ENCODE measurements at places on chromosomes 3 and 15. TPM values are rescaled to one million over a fixed set of nuclear protein-coding genes. Genes with fewer than 3 reads are reported as not detected.

BOC gene
- 0.33 TPM for total RNA-seq

SYNPR gene
- total RNA-seq = not detected

COMMD4 gene
- 51.8 TPM for total RNA-seq

DNA sequence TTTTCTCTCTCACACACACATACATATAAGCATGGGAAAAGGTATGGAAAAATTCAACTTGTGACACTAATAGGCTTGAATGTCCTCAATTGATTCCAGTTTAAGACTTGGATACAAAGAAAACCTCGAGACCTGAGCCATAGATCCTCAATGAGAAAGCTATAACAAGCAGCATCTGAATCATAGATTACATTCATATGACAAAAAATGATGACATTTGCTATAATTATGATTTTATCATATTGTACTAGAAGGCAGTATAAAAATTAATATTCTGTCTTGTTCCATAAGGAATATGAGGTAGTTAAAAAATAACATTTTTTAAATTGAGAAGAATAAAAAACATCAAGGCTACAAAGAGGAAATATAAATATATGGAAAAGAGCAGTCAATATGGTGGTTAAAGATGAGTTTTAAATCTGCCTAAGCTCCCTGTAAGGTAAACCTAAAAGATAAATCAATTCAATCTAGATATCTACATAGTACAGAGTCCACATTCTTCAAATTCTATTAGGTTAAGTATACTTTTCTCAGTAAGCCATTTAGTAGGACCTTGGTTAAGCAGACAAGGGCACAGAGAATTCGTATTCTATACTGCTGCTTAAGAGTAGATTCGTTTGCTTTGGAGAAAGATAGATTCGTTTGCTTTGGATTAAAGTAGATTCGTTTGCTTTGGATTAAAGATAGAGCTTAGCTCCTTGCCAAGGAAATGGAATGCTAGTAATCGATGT lies 175.7 kb downstream of the STAG1 start:
- H3K27ac ChIP-seq = no peak overlapping the region
- DNase-seq = no peak
- peaks cover 31% of the 10 kb centered on the region for H3K36me3 ChIP-seq

DNA sequence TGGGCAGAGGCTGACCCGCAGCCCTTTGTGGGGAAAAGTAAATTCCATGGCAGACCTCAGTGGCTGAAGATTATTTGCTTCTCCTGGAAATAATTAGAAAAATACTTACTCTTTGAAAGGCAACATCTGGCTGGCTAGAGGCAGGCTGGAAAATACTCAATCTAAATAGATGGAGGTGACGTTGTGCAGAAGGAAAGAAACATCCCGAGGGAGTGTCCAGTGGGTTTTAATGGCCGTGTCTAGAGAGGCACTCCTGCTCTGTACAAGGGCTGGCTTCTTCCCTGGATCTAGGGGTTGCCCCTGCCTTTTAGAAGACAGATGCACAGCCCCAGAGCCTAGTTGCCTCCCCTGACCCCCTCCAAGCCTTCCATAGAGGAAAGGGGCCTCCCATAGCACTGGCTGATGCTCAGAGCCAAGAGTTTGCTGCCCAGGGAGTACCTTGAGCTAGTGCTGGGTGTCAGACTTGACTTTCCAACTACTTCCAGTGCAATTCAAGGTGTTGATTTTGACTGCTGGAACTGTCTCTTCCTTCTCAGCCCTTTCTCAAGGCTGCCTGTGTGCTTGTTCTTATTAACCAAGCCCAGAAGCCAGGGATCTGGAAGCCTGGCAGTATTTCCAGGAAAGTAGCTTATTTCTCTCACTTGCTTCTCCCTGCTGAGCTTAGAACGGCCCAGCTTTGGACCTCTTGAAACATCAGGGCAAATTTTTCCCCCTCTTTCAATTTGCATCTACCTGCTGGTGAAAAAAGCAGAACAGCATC lies 27.4 kb downstream of the CGNL1 start:
- no peaks in the 10 kb centered on the region for H3K36me3 ChIP-seq
- H3K27ac ChIP-seq = no peak overlapping the region
- no peaks in the 10 kb centered on the region for H3K4me1 ChIP-seq
- peaks cover 7% of the 10 kb centered on the region for H3K27me3 ChIP-seq
- no peak overlapping the region for H3K4me3 ChIP-seq

DNA sequence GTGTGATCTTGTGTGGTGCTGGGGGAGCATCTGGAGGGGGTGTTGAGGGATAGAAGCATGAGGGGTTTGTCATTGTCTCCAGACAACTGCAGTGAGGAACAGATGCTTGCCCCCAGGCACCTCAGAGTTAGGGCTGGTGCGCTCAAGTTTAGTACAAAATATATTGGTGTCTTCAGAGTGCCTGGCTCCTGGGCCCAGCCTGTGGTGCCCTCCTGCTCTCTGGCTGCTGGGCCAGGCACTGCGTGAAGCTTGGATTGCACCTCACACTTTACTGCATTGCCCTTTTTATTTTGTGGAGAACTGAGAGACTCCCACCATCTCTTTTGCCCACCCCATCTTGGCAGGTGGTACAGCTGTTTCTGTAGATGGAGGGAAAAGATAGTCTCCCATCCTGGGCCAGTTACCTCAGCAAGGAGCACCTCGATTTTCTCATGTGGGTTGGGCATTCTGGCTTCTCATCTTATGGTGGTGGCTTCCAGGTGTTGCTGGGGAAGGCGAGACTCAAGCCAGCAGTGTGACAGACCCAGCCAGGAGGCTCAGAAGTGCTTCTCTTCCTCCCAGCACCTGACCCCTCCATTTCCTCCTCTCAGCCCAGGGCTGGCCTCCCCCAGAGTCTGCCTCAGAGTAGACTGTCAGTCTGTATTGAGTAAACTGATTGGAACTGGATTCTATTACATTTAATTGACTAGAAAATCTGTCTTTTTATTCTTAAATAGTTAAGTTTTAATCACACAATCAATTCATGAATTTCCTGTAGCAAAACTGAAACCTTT lies 140.5 kb downstream of the DNAJB8 start:
- H3K4me1 ChIP-seq = no peaks in the 10 kb centered on the region
- H3K27ac ChIP-seq = no peak overlapping the region
- no peak overlapping the region for H3K4me3 ChIP-seq
- no peaks in the 10 kb centered on the region for H3K27me3 ChIP-seq
- DNase-seq = no peak

DUOXA1 gene
- 0.15 TPM for total RNA-seq

GHSR gene
- not detected for total RNA-seq

MYLK gene
- total RNA-seq = not detected

- no peaks in the 10 kb centered on the region for H3K27me3 ChIP-seq
- H3K36me3 ChIP-seq = peaks cover 10% of the 10 kb centered on the region
- no peak for DNase-seq
Observed at GRCh38 chr3:36918050-36918449, 26.8 kb downstream of the TRANK1 start.

PDZRN3 gene
- not detected for total RNA-seq

DNA sequence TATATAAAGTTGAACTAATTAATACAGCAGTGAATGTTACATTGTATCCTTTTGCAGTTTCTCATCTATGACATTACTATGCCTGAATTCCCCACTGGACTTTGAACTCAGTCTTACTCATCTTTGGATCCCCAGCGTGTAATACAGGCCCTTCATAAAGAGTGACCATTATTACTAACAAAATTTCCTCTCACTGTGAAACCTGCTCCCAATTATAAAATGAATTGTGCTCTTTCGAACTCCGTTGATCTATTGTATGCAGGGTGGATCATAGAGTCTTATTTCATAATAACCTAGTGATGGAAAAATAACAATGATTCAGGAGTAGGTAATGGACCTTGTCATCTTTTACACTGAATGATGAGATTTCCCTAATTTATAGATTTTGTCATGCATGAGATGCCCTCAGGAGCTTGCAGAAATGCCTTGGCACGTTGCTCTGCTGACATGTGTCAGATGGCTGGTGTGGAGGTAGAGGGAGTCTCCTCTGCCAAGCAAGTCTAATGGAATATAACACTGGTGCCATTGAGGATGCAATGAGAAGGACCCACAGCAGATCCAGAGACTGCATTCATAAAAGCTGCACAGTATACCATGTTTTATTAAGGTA lies 25.5 kb downstream of the B3GNT5 start:
- DNase-seq = no peak
- H3K27me3 ChIP-seq = peaks cover 3% of the 10 kb centered on the region
- H3K4me1 ChIP-seq = peaks cover 5% of the 10 kb centered on the region

DNA sequence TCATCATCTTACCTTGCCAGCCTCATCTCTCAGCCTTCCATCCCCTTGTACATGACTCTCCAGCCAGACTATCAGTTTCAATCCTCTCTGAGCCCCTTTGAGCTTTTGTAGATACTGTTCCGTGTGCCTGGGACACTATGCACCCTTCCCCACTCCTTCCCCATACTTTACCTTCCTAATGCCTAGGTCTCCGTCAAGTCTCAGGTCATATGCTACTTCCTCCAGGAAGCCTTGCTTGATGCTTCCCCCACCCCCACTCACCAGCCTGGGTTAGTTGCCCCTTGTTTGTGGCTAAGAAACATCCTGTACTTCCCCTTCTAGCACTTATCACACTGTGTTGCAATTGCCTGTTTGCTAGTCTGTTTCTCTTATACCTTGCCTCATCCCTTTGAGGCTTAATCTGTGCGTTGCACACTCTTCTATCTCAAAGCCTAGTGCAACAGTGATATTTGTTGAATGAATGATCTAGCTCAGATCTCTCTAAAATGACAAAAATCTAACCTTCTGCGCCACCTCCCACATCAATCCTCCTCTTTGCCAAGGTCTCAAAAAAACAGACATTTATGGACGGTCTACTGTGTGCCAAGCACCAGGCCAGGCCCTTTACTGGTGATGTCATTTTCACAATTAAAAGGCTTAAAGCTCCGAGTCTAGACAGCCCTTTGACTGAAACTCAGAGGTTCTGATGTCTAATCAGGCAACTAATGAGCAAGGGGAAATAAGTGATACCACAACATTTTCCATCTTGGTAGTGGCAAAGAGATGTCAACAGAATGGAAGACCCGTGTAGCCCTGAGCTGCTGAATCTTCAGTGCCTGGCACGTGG lies 6.5 kb upstream of the USP3 start:
- peaks cover 64% of the 10 kb centered on the region for H3K4me1 ChIP-seq
- H3K27me3 ChIP-seq = no peaks in the 10 kb centered on the region
- H3K27ac ChIP-seq = no peak overlapping the region
- H3K4me3 ChIP-seq = no peak overlapping the region

ZNF717 gene
- total RNA-seq = 13.5 TPM

MAP2K5 gene
- total RNA-seq = 18.9 TPM

GRCh38 chr3:119969759-119970158 lies 124.5 kb downstream of the GSK3B start:
- no peaks in the 10 kb centered on the region for H3K27me3 ChIP-seq
- H3K4me1 ChIP-seq = no peaks in the 10 kb centered on the region
- H3K4me3 ChIP-seq = no peak overlapping the region
- peaks cover 7% of the 10 kb centered on the region for H3K36me3 ChIP-seq
- no peak for DNase-seq
- H3K27ac ChIP-seq = no peak overlapping the region

GRCh38 chr3:21481991-21482390 lies 269.0 kb downstream of the ZNF385D start:
- H3K4me3 ChIP-seq = no peak overlapping the region
- DNase-seq = no peak
- H3K27ac ChIP-seq = no peak overlapping the region
- no peaks in the 10 kb centered on the region for H3K36me3 ChIP-seq
- no peaks in the 10 kb centered on the region for H3K27me3 ChIP-seq
- no peaks in the 10 kb centered on the region for H3K4me1 ChIP-seq
